ENCODE measurements at places on chromosomes 4 and X.

DNA sequence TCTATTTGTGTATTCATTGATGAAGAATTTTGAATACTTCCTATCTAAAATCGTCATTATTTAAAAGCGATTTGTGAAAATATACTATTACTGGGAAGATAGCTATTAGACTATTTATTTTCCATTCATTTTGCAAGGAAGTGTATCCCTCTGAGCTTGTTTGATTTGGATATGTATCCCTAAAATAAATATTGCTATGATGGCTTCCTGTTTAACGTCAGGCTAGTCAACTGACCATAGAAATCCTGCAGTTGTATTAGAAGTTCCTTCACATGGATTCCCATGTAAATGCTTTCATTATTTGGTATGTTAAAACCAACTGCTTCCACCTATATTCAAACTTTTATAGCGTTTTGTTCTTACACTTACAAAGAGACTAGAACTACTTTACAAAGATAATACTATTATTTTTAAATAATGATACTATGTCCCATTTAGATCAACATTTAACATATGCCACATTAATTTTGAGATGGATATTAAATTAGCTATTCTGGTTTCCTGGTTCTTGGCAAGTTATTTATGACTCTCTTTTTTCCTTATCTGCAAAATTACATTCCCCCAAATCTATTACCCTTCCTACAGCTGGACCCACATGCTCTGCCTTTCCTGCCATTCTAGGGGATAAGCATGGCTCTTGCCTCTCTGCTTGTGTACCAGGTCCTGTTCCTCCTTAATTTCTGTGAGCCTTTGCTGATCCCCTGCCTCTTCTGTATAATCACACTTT is 26.7 kb upstream of the PDE5A start:
- no peak for DNase-seq

DNA sequence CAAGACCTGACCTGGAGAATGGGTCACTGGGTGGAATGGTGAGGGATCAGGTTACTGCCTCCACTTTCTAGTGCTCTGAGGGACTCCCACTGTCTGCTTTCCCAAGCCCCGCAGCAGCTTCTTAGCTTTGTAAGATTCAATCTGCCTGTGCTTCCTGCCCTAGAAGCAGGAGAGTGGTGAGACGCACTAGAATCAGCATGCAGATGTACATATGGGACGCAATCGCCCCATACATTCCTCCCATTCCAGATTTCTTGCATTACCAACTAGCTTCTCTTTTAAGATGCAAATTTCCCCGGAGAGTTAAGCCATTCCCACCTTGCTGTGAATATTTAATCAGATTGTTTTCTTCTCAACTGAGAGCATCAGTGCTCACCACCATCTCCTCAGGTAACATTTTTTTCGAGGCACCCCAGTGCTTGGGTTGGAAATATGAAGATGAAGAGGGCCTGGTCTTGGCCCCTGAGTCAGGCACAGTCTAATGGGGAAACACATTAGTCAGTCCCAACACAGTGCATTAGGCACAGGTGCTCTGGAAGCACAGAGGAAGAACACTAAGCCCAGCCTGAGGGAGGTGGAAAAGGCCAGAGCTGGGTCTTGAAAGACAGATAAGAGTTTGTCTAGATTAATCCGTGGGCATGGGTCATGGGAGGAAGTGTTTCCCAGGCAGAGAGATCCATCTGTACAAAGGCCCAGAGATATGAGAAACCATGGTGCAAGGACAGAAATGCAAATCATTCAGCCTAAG is 66.7 kb upstream of the PRPS1 start:
- no peak for DNase-seq

GRCh38 chr4:151202851-151203455 is 74.0 kb upstream of the PRSS48 start:
- no peak for DNase-seq

GRCh38 chr4:118711052-118711451 is 25.9 kb downstream of the METTL14 start:
- DNase-seq, result no peak

GRCh38 chr4:153645183-153645582 is 38.9 kb upstream of the TLR2 start:
- DNase-seq, result no peak

GRCh38 chrX:66130469-66130868 is 33.6 kb upstream of the HEPH start:
- no peak for DNase-seq

DNA sequence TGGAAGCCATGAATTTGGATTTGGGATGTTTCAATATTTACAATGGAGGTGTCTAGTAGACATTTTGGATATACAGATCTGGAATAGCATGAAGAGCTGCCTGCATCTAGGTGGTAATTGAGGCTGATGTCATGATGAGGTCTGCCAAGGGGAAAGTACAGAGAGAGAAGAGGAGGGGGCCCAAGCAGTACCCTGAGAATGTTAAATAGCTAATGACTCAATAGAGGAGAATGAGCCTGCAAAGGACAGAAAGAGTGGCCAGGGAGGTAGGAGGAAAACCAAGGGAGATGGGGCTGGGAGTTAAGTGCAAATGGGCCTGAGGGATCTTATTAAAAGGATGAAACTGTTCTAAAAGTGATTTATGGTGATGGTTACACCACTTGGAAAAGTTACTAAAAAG is 182.2 kb upstream of the KIT start:
- no peak for DNase-seq

DNA sequence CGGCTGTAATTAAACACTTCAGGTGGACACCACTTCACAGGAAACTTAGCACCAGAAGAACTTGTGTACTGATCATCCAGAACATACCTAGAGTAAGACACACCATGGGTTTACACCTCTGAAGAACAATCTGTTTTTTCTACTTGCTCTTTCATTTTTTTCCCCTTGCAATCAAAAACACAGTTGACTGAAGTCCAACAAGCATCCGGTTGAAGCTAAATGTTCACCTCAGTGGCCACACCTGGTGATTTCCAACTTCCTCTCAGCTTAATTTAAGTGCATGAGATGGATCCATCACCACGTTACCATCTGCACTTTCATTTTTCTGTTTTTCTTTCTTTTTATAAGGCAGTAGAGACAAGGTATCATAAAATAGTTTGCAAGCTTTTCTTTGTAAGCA is 4.9 kb upstream of the TXK start:
- DNase-seq, result no peak

GRCh38 chr4:38759790-38760122 is 23.0 kb downstream of the TLR10 start:
- no peak for DNase-seq

DNA sequence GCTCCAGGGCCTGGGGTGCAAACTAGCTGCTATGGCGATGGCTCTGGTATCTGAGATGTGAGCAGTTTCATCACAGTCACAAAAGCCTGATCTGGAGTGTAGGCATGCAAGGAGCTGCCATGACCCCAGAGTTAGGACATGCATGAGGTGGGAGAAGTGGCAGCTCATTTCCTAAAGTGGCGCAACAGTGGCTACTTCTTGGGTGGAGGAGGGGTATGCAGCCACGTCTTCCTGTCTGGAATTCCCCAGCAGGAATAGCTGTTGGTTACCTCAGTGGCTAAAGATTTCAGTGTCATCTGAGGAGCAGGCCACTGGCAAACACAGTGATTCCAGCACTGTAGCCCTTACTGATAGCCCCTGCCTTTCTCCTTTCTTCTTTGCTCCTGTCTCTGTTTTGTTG is 1382.5 kb downstream of the C4orf33 start:
- DNase-seq, result no peak

DNA sequence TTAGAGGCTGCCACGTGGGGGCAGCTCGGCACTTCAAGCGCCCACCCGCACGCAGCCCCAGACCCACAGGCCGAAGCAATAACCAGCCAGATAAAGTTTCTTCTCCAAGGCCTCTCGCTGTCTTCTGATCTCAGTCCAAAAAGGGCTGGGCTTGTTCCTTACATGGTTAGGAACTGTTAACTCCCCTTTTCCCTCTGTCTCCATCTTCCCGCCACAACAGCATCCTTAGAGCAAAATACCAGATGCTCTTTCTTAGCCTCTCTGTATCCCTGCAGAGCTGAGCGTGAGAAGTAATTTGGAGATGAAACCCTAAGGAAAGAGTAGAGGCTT is 23.4 kb upstream of the KIAA1210 start:
- no peak for DNase-seq

DNA sequence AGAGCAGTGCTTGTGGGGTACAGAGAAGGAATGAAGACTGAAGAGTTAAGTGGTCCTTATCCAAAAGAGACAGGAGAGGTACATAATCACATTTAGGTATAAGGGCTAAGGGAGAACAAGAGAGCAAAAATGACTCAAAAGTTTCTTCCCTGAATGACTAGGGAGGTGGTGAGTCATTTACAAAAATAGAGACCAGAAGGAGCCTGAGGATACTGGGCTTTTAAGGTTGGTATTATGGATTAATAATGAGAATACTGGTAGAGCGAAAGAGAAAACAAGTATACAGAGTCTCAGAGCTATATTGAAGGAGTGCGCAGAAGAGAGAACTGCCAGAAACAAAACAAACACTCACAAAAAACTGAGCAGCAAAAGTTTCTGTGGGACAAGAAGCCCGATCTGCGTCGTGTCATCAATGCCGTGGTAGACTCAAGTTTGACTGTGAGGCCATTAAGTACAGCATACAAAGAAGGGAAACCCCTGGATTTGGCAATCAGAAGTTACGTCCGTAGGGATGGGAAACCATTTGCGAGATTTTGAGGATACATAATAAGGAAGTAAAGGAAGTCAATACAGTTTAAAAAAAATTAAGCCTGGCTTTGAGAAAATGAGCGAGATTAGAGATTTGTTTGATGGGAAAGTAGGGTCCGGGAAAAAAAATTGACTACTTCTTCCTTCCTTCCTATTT is 129.1 kb upstream of the STIM2 start:
- DNase-seq, result peak; percentile 50

DNA sequence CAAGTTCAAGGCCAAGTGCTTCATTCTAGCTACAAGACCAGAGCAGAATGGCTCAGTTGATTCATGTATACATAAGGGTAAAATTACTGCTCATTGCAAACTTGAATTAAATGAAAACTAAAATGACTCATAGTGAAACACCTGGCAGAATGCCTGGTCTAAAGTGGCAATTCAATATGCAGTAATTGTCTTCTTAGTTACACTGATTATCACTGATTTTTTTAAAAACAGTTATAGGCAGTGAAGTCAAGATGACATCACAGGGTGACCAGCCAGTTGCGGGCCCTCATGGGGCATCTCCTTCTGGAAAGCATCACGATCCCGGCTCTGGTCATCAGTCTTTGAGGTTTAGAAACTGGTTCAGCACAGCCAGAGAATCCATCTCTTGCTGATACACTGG is 154.2 kb downstream of the RAB28 start:
- DNase-seq, result no peak

DNA sequence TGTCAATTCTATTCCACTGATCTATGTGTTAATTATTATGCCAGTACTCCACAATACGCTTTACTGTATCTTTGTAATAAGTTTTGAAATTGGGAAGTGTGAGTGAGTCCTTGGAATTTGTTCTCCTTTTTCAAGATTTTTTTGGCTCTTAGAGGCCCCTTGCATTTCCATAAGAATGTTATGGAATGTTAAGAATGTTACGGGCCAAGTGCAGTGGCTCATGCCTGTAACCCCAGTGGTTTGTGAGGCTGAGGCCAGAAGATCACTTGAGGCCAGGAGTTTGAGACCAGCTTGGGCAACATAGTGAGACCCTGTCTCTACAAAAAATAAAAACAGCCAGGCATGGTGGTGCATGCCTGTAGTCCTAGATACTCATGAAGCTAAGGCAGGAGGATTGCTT is 167.6 kb upstream of the CXorf66 start:
- no peak for DNase-seq

GRCh38 chrX:68209008-68209407 is 224.3 kb downstream of the OPHN1 start:
- DNase-seq, result no peak

DNA sequence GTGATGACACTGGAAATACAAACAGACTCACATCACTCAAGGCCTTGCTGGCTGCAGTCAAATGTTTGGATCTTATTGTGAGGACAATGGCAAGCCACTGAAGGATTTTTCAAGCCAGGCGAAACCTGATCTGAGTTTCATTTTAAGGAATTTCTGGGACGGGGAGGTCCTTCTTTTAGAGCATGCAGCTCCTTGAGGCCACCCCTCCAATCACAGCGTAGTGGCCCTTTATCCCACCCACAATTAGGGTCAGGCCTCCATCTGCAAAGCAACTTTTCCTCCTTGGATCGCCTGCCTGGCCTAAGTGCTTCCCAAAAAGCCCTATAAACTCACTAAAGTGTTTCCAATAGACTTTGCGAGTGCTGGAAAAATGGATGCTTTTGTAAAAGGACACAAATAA is 115.5 kb downstream of the EFHC2 start:
- DNase-seq, result no peak

DNA sequence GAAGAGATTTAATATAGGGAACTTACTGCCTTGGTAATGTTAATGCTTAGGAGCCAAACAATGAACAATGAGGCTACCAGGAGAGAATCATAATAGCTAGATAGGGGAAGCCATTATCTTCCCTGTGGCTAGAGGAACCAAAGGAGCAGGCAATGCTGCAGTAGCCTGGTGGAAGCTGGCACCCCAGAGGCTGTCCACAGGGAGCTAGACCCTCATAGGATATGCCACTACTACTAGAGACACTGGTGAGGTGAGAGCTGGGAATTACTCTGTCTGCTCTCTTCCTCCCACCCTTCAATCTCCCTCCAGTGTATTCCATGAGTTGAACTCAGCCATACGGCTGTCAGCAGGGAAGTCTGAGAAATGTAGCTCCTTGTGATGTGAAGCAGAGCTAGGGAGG is 601.4 kb downstream of the KCNIP4 start:
- no peak for DNase-seq

DNA sequence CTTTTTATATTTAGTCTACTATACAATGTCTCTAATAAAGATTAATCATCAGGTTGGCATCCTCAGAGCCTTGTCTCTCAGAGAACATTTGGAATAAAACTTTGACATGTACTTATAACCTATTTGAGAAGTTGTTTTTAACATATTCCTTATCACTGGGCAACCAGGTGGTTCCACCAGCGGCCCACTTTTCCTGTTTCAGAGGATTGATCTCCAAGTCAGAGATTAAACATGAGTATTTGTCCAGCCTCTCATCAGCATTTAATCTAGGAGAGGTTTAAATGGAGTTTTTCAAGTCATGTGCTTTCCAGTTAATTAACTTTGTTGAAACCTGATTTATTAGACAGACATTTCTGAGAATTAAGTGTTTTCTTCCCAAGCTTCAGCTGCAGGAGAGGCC is 345.5 kb downstream of the GRXCR1 start:
- no peak for DNase-seq

- no peak for DNase-seq
Measured at GRCh38 chr4:111263836-111264235, 641.0 kb upstream of the PITX2 start.

GRCh38 chrX:17527922-17528321 is 152.9 kb downstream of the NHS start:
- DNase-seq, result peak; percentile 79

Data from suppressor macrophage (primary cell).